NCI-H1092 (cell line): ENCODE measurements at places on chromosomes 4 and X.

GRCh38 chrX:2658585-2659292, 32.4 kb upstream of the CD99 start:
- no peak for DNase-seq

- no peak for DNase-seq
These were observed 41.8 kb downstream of the RPS6KA3 start for GRCh38 chrX:20224814-20225487.

GRCh38 chrX:32871636-32872035, 339.7 kb downstream of the DMD start:
- no peak for DNase-seq

DNA sequence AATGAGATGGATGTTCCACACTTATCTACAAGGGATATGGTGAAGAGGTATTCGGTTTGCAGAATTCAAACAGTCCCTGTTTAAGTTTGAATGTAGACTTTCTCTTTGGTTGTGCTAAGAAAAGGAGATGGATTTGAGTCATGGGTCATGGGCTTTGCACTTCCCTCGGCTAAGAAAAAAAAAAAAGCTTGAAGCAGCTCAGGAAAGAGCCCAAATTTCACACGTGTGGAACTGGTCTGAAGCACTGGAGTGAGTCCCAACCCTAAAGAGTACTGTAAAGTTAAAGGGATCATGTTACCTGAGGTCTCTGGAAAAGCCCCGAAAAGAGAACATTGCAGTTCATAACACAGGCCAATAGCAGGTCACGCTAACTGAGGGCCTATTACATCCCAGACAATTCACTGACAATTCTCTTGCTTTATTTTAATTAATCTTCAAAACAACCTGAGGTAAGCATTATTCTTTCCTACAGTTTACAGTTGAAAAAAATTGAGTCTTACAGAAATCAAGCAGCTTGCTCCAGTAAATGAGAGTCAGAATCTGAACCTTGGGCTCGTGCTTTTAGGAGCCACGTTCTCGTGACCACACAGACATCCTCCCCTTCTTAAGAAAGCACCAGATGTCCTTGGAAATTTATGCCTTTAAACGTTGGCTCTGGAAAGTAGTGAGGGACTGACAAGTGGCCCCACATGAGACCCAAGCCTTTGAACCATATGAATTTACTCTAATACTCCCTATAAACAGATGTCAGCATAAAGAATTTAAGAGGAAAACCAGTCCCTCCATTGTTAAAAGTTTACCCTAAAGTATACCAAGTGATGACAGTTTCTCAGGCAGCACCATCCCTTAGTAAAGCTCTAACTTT, 89.3 kb downstream of the MAD2L1 start:
- no peak for DNase-seq

DNA sequence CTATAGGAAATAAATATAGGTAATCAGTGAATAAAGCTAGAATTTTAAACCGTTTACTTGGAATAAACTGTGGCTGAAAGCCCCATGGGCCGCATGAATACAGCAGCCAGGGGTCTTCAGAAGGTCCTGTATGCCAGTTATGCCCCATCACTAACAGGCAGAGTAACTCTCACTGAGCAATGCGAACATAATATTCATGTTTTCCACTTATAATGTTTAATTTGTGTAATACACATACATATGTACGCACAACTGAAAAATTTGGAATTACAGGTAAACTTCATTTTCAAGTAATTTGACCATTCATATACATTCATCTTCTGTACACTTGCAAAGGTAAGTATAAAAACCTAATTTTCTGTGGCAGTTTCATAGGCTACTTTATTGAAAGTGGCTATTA, 526.2 kb upstream of the ATOH1 start:
- DNase-seq: no peak

GRCh38 chr4:157052429-157053040, 23.4 kb upstream of the GLRB start:
- DNase-seq: no peak
